EL (cell line): ENCODE measurements at places on chromosomes 16 and 17.

DNA sequence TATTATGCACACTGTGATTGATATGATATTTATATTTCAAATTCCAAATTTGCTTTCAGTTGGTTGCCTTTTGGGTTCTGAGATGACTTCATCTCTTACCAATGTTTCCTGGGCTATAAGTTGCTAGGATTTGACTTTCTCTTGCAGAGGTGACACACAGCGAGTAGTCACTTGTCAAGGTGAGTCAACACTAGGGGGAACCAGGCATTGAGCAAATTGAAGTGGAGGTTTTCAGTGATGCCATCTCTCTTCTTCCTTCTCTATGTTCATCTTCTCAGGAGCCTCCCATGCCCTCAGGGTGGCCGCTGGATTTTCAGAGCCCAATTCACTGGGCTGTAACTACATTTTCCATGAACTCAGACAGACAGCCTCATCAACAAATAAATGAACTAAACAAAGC, 6.0 kb upstream of the CPD start:
- DNase-seq: peak; percentile 52

DNA sequence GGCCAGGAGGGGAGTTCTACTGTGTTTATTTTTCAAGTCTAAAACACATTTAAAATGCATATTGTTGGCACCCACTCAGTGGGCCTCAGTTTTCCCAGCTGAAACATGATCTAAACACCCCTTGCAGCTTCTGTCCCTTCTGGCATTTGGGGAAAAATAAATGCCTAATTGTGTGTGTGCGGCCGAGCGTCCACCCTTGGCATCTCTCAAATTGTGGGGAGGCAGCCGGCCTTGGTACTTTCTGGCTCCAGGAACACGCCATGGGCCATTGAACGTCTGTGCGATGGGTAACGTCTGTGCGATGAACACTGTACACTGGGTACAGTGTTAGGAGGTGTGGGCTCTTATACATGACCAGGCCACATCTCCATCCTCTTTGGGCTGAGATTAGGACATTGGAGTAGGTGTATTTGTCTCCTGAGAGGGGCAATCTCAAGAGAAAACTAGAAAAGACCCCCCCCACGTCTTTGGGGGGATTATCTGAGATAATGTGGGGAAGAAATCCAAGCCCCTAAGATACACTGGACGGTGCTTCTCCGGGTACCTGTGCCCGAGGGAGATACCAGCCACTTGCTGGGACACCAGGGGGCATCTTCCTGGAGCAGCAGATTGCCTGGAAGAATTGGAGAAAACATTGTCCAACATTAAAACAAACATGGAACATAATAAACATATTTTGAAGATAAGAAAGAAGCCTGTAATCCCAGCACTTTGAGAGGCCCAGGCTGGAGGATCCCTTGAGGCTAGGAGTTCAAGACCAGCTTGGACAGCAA, 54.9 kb downstream of the RAB11FIP4 start:
- no peak for DNase-seq

DNA sequence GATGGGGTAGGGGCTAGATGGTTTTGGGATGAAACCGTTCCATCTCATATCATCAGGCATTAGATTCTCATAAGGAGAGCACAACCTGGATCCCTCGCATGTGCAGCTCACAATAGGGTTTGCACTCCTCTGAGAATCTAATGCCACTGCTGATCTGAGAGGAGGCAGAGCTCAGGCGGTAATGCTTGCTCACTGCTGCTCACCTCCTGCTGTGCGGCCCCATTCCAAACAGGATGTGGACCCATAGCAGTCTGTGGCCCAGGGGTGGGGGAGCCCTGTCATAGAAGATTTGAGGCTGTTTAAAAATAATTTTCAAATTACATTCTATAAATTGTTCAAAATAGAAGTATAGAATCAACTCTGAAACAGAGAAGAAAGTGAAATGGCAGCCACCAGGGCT, 50.8 kb downstream of the PHKB start:
- no peak for DNase-seq

DNA sequence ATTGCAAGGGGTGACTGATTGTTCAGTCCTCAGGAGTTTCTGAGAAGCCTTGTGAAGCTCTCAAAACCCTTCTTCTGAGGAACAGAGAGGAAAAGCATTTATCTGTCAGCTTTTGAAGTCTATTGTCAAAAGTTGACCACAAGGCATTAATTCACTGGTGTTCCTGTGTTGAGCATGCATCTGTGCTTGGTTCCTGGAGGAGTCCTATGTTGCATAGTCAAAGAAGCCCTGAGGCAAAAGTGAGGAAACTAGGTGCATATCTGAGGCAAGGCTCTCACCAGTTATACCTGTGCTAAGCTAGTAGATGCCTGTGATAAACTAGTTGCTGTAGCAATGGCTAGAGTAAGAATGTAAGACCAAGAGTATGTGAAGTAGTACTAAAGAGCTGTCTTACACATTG, 1.8 kb upstream of the HEATR6 start:
- DNase-seq: peak; percentile 12

GRCh38 chr16:48498769-48499631, 111.0 kb downstream of the N4BP1 start:
- DNase-seq: peak; percentile 56

GRCh38 chr17:50599606-50600005, 35.1 kb upstream of the ABCC3 start:
- no peak for DNase-seq

GRCh38 chr17:42045719-42046118, 4.7 kb downstream of the C17orf113 start:
- no peak for DNase-seq
